ENCODE measurements at places on chromosomes 4 and X.

- DNase-seq: peak; percentile 43
Measured at GRCh38 chrX:11787564-11787963, 29.5 kb downstream of the MSL3 start.

- DNase-seq: no peak
Measured at GRCh38 chr4:121799208-121799823, 1.8 kb upstream of the EXOSC9 start.

- no peak for DNase-seq
Measured at GRCh38 chr4:145492376-145492775, 10.7 kb downstream of the SMAD1 start.

DNA sequence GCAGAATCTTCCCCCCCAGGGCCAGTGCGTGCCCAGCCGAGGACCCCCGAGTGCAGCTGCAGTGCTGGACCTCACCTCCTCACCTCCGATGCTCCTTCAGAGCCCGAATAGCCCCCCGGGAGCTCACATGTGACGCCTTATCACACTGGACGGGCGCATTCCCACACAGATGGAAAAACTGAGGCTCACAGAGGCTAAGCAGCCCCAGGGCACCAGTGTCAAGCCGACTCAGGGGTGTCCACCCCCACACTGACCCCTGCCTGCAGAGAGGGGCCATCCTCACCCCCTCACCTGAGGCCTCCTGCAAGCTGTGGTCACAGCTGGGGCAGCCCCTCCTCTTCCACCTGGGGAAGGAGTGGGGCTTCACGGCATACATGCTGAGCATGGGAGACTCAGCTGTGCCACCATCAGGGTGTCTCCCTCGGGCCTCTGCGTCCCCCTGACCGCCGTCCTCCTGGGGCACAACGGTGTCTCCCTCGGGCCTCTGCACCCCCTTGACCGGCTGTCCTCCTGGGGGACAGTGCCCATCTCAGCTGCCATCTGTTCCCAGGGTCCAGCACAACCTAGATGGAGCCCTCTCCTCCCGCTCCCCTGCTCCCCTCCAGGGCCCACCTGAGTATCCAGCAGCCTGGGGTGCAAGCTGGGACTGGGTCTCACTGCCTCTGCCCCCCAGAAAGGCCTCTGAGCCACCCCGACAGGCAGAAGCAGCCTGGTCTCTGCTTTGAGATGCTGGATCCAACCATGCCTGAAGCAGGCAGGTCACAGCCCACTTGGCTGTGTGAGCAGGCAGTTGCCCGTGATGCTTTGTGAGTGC lies 85.3 kb upstream of the NKX1-1 start:
- no peak for DNase-seq

- no peak for DNase-seq
Measured at GRCh38 chr4:86934147-86934770, 552 bp upstream of the AFF1 start.

- no peak for DNase-seq
Measured at GRCh38 chr4:90842960-90843359, 715.8 kb downstream of the CCSER1 start.

DNA sequence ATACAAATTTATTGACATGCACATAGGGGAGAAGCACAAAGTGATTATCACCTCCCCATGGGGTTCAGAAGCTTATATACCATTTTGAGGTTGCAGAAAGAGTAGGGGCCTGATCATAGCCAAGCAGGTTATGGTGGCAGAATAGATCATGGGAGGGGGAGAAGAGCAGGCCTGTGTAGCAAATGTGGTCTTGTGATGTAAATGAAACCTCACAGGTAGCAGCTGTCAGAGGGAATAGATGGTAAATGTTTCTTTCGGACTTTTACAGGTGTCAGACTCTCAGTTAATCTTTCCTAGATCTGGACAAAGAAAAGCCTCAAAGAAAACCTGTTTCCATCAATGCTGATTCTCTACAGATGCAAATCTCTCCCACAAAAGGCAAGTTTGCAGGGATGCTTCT lies 84.4 kb downstream of the CFAP299 start:
- DNase-seq: no peak

DNA sequence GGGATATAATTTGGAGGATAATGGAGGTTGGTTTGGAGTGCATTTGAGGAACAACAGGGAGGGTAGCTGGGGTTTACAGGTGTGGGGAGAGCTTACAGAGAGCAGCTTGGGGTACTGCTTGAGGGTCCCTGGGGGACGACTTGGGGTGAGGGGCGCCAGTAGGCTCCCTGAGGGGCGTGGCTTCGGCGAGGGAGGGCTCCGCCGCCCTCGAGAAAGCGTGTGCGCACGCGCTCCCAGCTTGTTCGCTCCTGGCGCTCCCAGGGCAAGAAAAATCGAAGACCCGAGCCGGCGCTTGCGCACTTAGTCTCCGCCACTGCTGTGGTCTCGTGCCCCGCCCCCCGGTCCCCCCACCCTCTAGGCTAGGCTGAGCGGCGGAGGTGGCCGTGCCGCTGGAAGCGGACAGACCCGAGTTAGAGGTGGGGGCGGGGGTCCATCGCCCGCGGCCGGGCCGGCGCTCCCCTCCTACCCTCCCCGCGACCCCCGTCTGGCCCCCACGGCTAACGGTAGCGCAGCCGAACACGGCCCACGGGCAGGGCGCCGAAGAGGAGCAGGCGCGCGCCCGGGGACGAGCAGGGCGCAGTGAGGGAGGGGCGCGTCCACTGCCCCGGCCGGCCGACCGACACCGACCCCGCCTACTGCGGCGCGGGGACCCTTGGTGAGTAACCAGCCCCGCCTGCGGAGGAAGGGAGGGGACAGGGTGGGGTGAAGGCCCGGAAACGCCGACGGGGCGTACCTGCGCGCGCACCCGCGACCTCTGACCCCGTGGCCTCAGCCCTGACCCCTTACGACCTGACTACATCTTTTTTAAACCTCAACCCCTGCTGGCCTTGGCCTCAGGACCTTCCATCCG lies 5.4 kb upstream of the CCDC120 start:
- peak; percentile 41 for DNase-seq

- DNase-seq: no peak
Measured at GRCh38 chr4:10459305-10459704, 2.1 kb upstream of the ZNF518B start.

DNA sequence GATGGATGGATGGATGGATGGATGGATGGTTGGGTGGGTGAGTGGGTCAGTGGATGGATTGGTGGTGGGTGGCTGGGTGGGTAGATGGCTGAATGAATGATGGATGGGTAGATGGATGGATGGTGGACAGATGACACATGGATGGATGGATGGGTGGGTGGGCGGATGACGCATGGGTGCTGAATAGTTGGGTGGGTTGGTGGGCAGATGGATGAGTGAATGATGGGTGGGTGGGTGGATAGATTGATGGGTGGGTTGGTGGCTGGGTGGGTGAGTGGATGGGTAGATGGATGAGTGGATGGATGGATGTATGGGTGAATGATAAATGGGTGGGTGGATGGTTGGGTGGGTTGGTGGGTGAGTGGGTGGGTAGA lies 69.9 kb upstream of the NKX1-1 start:
- no peak for DNase-seq

GRCh38 chrX:107102980-107103379 lies 15.6 kb downstream of the RBM41 start:
- no peak for DNase-seq

GRCh38 chr4:85937507-85937906 lies 422.3 kb downstream of the MAPK10 start:
- no peak for DNase-seq

- no peak for DNase-seq
Measured at GRCh38 chr4:79472036-79472435, 64.0 kb upstream of the GK2 start.

- DNase-seq: no peak
Measured at GRCh38 chr4:38930707-38931106, 63.1 kb downstream of the FAM114A1 start.

GRCh38 chrX:44974451-44974850 lies 101.5 kb downstream of the KDM6A start:
- DNase-seq: no peak

GRCh38 chrX:99248180-99248579 lies 1161.9 kb downstream of the PCDH19 start:
- DNase-seq: no peak

GRCh38 chr4:126784966-126785580 lies 847.7 kb upstream of the INTU start:
- no peak for DNase-seq

- no peak for DNase-seq
Measured at GRCh38 chr4:56665781-56666180, 15.3 kb downstream of the HOPX start.

DNA sequence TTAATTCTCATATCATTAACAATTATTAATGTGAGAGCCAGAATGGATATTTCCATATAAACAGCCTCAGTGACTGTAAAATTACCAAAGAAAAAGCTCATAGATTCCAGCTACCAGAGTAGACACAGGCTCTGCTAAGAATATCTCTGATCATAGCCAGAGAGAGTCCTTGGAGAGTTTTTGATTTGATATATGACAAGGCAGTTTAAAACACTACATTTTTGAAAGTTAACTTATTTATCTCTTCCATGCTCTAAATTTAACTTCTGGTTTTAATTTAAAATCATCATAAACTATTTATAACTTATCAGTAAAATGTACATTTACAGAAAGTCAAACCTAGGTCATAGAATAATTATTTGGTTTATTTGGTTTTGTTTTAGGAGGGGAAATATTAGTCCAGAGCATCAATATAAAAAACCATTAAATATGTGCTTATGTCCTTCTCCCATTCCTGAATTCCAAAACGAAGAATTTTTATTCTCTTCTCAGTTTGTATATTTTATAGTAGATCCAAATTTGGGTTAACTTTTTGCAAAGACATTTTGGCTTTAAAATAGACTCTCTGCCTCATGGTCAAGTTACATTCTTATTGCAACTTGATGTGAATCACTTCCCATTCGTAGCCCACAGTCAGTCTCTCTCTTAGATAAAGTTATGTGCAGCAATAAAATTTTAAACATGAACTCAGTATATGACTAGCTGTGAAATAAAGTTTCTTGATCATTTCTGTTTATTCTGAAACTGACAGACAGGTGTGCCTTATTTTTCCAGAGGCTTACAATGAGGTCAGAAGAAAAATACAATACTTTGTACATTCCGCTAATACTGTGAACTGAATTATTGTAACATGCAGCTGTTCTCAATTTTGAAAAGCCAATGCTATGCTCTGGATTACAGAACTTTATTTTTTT lies 267.1 kb downstream of the PAPSS1 start:
- no peak for DNase-seq

DNA sequence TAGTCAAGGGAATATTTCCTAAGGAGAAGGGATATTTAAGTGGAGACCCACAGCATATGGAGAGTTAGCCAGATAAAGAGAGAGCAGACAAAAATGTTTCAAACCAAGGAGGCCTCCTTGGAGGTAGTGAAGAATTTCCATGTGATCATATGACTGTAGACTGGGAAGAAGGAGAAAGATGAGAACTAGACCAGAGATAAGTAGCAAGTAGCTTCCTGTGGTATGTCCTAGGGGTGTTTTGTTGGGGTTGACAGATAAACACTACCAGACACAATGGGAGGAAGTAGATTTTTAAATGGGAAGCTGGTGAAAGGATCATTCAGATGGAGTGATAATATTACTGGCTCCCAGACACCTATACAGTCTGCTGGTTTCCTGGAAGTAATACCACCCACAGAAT lies 13.6 kb downstream of the SYAP1 start:
- DNase-seq: no peak

DNA sequence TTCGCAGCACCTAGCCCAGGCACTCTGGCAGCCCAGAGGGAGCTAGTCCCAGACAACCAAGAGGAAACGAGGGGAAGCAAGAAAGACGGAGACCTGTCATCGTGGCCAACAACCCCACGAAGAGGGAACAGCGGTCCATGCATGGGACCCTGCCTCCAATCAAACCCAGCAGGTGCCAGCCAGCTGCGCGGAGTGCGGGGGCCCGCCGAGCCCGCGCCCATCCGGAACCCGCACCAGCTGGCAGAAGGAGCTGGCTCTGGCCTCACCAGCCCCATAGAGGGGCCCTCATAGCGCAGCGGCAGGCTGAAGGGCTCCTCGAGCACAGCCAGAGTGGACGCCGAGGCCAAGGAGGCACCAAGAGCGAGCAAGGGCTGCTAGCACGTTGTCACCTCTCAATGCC lies 332.4 kb upstream of the MAGEB18 start:
- DNase-seq: no peak

DNA sequence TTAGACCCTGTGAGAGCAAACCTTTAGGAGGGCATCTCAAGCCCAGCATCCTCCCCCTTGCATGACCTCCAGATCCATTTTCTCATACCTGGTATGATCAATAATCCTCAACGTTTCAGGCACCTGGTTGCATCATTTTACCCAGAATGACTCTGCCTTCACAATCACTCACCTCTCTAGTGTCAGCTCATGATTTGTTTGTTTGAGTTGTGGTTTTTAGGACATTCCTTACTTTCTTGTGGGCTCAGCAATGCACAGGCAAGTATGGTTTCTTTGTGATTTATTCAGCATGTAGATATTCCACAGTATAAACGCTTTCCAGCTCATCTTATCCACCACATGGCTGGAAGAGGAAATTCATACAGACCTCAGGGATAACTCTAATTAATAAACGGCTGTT lies 93.6 kb upstream of the CPEB2 start:
- no peak for DNase-seq

- no peak for DNase-seq
Measured at GRCh38 chr4:143399113-143399949, 62.7 kb downstream of the GAB1 start.

DNA sequence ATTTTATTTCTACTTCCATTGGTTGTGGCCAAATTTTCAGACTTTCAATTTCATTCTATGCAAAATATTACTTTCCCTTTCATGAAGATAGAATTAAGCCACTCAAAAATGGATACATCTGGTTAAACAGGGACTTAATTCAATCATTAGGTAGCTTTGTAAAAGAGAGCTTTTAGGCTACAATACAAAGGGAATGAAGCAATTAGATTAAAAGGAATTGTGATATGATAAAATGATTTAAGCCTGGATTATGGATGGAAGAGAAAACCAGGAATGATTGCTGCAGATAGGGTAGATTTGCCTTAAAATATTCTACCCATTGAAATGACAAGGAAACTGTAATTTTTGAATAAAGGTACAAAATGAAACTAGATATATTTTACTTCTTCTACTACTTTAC lies 134.6 kb upstream of the PDHA2 start:
- DNase-seq: no peak

- DNase-seq: no peak
Measured at GRCh38 chr4:116755051-116755450, 330.3 kb downstream of the TRAM1L1 start.

DNA sequence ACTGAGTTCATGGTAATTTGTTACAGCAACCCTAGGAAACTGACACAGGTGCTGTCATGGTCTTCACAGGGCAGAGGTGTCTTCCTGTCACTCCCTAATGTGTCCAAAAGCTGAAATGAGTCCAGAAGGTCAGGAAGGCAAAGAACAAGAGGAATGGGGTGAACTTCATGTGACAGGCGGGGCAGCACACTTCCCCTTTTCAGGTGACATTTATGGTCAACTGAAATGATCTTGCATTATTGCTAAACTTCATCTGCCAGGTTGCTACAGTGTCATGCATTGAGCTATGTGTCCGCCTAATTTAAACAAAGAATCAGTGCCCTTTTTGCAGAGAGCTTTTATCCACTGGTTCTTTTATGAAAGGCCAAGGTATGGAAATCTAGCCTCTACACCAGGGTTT lies 15.9 kb upstream of the CCDC149 start:
- DNase-seq: no peak

- DNase-seq: no peak
Measured at GRCh38 chr4:25535701-25536473, 119.8 kb upstream of the SLC34A2 start.

GRCh38 chrX:2710041-2710840 lies 19.1 kb downstream of the CD99 start:
- no peak for DNase-seq
